Fibroblast of skin of left biceps (primary cell): ENCODE measurements at places on chromosomes 6 and 20.
A peak's percentile ranks its signal among the peaks of the same experiment; 100 is the strongest.

DNA sequence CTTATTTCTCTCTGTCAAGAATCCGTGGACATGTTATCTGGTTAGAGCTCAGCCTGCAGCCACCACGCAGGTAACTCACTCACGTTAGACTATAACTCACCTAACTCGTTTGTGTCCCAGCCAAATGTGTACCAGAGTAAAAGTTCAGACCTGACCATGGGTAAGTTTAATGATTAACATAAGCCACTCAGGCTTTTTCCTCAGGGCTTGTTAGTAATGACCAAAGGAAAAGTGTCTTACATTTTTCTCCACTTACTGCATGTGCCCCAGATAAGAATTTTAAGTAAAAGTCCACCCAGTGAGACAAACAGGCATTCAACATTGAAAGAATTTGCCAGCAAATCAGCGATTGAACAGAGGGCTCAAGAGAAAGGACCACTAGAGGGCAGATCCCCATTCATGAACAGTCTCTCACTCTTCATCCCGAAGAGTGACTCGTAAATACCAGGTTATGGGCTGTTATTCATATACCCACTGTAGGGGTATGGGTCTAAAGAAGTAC is at the start of gene PKHD1:
PKHD1 (minus strand) TSS at position 116 of the 502 bp plus-strand sequence. CDS start 2,680 bp downstream, outside the sequence.
- no peak for DNase-seq

GRCh38 chr20:59912609-59913008 is 20.8 kb downstream of the SYCP2 start:
- no peak for DNase-seq

DNA sequence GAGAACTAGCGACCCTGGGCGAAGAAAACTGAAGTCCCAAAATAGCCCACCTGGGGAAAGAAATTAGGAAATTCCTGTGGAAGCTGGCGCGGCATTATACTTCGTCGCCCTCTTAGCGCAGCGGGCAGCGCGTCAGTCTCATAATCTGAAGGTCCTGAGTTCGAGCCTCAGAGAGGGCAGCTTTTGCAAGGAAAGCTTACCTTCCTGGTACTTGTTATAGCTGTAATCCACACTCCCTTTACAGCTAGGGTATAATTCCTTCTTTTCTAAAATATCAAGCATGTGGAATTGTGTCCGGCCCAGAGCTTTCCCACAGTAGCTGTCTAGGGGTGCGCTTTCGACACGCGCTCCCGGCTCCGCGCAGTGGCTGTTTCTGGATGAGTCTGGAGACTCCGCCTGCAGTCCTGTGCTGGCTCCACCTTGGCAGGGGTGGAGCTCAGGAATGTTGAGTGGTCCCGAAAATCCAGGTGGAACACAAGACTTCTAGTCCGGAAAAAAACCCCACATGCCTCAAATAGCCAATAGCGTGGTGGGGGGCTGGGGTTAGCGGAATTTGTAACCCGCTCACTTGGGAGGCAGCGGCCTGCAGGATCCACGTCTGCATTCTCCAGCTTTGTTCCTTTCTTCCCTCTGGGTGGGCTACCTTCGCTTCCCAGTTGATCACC is 83.7 kb upstream of the ZNF322 start:
- peak; percentile 50 for DNase-seq

GRCh38 chr6:70222439-70222749 is 80.5 kb downstream of the COL9A1 start:
- DNase-seq, result no peak

GRCh38 chr20:59559863-59560262 is 44.5 kb upstream of the PHACTR3 start:
- DNase-seq, result no peak

- DNase-seq, result no peak
These were observed 46.0 kb upstream of the TAGAP start for GRCh38 chr6:159090530-159091480.

DNA sequence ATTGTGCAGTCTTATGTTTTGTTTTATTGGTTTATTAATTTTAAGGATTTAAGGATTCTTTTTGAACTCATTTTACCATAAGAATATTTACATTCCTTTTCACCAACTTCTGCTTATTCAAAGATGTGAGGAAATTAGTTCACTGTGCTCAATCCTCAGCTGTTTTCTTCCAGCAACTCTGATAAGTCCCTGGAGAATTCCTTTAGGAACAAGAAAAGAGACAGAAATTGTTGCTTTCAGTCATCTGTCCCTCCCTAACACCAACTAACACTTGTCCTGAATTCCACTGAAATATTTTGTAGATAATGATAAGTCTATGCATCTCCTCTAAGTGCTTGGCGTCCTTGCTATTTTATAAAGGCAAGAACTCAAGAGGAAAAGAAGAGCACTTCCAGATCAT is 334.8 kb upstream of the MARCKS start:
- no peak for DNase-seq

- no peak for DNase-seq
These were observed 14.4 kb downstream of the KCNQ5 start for GRCh38 chr6:72636215-72636614.

GRCh38 chr6:15320693-15321092 is 74.8 kb downstream of the JARID2 start:
- DNase-seq, result no peak

DNA sequence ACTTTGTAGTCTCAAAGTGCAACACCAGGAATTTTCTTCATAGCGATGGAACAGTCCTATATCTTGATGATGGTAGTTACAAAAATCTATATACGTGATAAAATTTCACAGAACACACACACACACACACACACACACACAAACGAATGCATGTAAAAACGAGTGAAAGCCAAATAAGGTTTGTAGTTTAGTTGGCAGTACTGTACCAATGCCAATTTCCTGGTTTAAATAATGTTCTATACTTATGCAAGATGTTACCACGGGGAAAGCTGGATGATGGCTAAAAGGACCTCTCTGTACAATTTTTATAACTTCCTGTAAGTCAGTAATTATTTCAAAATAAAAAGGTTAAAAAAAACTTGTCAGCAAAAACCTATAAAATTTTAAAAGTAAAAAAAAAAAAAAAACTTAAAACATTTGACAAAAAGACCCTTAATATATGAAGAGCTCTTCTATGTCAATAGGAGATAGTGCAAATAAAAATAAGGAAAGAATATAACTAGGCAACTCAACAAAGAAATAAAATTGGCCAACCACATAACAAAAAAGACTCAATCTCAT is 37.6 kb downstream of the PDSS2 start:
- DNase-seq, result no peak

DNA sequence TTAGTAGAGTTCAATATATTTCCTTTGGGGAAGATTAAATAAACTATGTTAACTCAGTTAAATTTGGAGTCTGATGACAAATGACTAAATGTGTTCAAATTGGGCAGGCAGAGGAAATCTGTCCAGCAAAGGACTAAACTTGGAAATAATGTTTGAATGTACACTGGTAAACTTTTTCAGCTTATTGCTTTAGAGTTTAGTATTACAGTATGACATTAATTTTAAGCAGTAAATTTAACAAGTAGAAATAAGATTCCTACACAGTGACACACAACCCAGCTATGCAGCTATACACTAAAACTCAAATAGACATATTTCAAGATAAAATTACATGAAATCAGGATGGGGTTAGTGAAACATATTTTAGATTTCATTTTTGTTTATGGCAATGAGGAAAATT is 42.6 kb upstream of the HDGFL1 start:
- peak; percentile 52 for DNase-seq

- DNase-seq, result peak; percentile 20
These were observed 1.7 kb upstream of the GMPR start for GRCh38 chr6:16236631-16237199.

DNA sequence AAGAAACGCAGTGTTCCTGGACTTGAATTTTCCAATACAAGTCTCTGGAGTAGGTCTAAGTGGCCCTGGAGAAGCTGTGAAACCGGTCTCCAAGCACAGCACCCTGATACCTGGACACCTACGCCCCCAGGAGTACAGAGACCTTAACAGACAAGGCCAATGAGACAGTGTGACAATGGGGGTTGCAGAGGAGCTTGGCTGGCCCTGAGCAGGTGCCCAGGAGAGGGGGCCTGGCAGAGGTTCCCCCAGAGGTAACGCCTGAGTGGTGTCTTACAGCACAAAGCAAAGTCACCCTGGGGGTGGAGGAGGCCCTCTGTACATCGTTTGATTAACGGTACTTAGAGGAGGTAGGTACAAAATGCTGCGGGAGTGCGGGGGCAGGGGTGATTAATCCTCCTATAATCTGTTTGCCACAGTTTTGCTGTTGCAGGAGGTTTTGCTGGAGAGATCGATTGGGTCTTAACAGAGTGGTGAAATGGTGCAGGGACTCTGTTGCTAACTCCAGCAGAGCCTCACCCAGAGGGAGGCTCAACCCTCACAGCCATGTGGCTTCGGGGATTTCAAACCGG is 37.3 kb upstream of the APCDD1L start:
- DNase-seq, result no peak

DNA sequence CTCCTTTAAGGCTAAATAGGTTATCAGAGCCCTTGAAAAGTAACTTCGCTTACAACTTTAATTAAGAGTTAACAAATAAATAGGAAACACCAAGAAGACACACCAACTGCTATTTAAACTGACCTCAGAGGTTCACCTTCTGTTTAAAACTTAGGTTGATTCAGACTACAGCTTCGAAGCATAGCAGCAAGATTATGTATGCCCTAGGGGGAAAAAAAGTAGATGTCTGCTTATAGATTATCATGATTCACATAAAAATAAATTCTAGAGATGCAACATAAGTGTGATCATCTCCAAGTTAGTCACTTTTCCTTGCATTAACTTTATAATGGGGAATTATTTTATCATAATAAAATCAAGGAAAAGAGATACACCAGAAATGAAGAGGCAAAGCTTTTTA is 8.9 kb downstream of the PNISR start:
- DNase-seq, result no peak

GRCh38 chr20:37928996-37929682 is 26.2 kb downstream of the VSTM2L start:
- DNase-seq, result no peak

DNA sequence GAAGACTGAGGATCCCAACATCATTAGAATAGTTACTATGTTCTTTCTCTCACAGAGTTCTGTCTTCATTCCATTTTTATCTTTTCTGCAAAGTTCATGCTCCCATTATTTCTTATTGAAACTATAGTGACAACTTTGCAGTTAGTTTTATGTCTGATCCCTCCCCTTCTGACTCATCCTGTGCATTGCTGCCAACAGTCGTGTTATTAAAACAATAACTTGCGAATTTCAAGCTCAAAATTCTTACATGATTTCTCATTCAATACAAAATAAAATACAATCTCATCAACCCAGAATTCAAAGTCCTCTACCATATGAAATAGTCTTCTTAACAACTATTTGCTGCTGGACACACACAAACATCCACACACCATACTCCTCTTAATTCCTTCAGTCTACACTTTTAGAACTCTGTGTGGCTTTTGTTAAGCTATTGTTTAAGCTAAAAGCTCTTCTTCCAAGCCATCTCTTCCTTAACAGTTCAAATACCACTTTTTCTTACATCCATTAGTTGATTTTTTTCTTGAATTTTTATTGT is 261.4 kb upstream of the IRAK1BP1 start:
- DNase-seq, result peak; percentile 72

GRCh38 chr20:1887321-1887720 is 7.9 kb upstream of the SIRPA start:
- DNase-seq, result no peak

- no peak for DNase-seq
These were observed 796 bp upstream of the TUBB start for GRCh38 chr6:30719356-30719755.

GRCh38 chr6:163634211-163635171 is 220.0 kb downstream of the QKI start:
- DNase-seq, result no peak

DNA sequence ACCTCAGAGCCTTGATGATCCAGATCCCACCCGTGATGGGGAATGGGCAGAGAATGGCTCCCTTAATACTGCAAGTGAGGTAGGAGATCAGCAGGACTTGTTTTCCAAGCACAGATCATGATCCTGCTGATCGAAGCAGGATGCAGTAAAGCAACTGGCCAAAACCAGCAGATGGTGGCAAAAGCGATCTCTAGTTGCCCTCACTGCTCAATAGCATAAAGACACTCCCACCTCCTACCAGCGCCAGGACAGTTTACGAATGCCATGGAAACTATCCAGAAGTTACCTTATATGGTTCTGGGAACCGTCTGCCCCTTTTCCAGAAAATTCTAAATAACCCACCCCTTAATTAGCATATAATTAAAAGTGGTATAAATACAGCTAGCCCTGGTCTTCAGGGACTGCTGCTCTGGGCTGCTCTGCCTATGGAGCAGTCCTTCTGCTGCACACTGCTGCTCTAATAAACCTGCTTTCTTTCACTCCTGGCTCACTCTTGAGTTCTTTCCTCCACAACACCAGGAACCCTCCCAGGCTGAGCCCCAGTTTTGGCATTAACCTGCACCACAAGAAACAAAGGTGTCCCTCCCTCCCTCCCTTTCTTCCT is 415.8 kb downstream of the PREX1 start:
- no peak for DNase-seq

DNA sequence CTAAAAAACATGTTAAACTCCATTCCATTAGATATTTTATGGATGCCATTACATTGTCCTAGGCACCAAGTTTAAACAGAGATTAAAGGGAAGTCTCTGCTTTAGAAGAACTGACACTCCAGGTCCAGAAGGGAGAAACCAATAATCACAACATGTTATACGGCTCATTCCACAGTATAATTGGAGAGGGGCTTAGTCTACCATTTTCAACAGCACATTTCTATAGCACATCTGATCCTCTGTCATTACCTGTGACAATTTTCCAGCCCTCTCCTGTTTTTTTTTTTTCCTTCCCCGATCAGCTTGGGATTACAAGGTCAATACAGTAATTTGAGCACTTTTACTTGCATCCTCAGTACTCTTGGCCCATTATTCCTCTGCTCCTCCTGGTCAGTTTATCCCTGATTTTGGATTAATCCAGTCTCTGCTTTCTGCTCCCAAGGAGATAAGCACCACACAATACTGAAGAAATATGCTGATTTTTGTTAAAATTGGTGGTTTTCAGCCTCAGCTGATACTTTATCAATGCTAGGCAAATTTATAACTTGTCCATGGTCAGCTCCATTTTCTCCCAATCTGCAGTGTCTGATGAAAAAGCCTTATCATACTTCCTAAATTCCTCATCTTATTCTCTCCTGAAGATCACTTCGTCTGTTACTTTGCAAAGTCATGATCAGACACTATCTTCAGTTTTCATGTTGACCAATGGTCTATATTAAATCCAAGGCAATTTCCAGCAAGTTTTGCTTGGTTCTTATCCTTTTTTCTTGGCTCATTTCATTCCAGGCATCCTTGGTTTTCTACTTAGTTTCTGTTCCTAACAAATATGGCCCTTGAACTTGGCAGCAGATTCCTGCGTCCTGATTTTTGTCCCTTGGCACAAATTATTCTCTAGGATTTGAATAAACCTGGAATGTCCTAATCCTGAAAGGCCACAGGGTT is 30.8 kb upstream of the SYNCRIP start:
- no peak for DNase-seq

- peak; percentile 8 for DNase-seq
These were observed 19.3 kb upstream of the WFDC2 start for GRCh38 chr20:45450097-45450818.

GRCh38 chr6:3532296-3532916 is 75.6 kb upstream of the SLC22A23 start:
- DNase-seq, result no peak
